ENCODE measurements at places on chromosomes 1 and 21. TPM values are rescaled to one million over a fixed set of nuclear protein-coding genes. Genes with fewer than 3 reads are reported as not detected.

DNA sequence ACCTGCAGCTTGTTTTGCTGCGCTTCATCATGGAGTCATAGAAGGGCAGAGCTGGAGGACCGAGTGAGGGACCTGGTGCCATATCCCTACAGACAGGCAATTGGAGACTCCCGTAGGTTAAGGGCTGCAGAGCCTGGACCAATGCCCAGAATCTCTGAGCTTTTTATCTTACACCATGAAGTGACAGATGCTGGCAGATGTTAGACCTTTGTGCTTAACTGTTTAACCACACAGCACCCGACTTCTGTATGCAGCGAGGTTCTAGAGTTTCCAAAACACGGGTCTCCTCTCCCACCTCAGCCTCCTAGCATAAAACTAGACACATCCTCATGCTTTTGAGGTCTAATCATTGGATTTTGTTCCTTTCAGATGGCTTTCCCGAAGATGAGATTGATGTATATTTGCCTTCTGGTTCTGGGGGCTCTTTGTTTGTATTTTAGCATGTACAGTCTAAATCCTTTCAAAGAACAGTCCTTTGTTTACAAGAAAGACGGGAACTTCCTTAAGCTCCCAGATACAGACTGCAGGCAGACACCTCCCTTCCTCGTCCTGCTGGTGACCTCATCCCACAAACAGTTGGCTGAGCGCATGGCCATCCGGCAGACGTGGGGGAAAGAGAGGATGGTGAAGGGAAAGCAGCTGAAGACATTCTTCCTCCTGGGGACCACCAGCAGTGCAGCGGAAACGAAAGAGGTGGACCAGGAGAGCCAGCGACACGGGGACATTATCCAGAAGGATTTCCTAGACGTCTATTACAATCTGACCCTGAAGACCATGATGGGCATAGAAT lies 47.6 kb downstream of the B3GALT5 start:
- no peaks in the 10 kb centered on the region for H3K27me3 ChIP-seq
- DNase-seq: no peak
- H3K27ac ChIP-seq: no peak overlapping the region
- no peaks in the 10 kb centered on the region for H3K36me3 ChIP-seq
- no peaks in the 10 kb centered on the region for H3K4me1 ChIP-seq

DNA sequence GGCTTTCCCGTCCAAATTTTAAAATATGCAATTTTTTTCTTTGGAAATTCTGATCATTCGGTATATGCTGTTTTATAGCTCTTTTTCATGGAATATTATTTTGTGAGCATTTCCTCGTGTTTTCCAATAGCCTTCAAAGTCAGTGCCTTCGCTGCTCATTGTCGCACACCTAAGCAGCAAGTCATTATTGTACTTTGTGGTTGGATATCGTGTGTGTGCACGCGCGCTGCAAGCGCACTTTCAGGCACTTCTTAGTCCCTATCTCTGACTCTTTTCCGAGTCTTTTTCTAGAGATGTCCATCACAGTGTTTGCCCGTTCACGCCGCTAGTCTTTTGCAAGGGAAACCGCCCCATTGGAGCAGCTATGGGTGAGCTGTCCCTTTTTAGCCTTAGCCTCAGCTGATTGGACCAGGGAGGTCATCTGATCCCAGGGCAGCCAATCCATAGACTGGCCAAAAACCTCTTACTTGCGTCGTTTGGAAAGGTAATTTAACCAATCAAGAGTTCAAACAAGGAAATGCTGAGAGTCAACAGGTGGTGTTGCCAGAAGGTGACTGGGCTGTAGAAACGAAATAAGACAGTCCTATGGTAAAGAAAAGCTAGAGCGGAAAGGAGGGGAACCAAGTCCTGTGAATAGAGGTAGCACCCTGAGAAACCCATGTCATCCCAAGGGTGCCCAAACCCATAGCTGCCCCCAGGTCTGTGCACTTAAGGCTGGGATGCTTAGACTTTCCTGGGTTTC lies 710 bp upstream of the HYI start:
- H3K36me3 ChIP-seq: no peaks in the 10 kb centered on the region
- H3K27ac ChIP-seq: peak overlapping the region; percentile 96
- H3K4me1 ChIP-seq: peaks cover 17% of the 10 kb centered on the region
- no peak for DNase-seq
- H3K27me3 ChIP-seq: no peaks in the 10 kb centered on the region
- H3K4me3 ChIP-seq: peak overlapping the region; percentile 49

GRCh38 chr1:9294910-9295636 lies 2.4 kb downstream of the SPSB1 start:
- peak overlapping the region; percentile 80 for H3K27ac ChIP-seq
- H3K27me3 ChIP-seq: no peaks in the 10 kb centered on the region
- H3K4me1 ChIP-seq: peaks cover 57% of the 10 kb centered on the region
- H3K36me3 ChIP-seq: no peaks in the 10 kb centered on the region

DNA sequence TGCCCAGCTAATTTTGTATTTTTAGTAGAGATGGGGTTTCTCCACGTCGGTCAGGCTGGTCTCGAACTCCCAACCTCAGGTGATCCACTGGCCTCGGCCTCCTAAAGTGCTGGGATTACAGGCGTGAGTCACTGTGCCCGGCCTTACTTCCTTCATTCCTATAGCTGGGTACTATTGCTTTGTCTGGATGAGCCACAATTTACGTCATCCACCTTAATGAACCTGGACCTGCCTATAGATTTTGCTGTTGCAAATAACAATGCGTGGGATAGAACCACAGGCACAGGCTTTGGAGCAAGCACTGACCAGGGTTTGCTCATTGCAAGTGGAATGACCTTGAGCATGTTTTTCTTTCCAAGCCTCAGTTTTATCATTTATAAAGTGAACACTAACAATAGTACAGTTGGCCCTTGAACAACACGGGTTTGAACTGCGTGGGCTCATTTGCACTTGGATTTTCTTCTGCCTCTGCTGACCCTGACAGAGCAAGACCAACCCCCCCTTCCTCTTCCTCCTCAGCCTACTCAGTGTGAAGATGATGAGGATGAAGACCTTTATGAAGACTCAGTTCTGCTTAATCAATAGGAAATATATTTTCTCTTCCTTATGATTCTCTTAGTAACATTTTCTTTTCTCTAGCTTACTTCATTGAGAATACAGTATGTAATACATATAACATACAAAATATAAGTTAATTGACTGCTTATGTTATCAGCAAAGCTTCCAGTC lies 33.3 kb upstream of the BECN2 start:
- no peak for DNase-seq
- no peak overlapping the region for H3K27ac ChIP-seq
- H3K4me1 ChIP-seq: no peaks in the 10 kb centered on the region
- H3K36me3 ChIP-seq: no peaks in the 10 kb centered on the region
- no peaks in the 10 kb centered on the region for H3K27me3 ChIP-seq

Gene MCOLN3
- total RNA-seq: 14.2 TPM

Gene BATF3
- total RNA-seq: 2.4 TPM

- peaks cover 29% of the 10 kb centered on the region for H3K4me1 ChIP-seq
- DNase-seq: no peak
- H3K27me3 ChIP-seq: peaks cover under 1% of the 10 kb centered on the region
- no peak overlapping the region for H3K4me3 ChIP-seq
- no peak overlapping the region for H3K27ac ChIP-seq
- H3K36me3 ChIP-seq: no peaks in the 10 kb centered on the region
Observed at GRCh38 chr1:41414716-41415306, 53.6 kb downstream of the FOXO6 start.

DNA sequence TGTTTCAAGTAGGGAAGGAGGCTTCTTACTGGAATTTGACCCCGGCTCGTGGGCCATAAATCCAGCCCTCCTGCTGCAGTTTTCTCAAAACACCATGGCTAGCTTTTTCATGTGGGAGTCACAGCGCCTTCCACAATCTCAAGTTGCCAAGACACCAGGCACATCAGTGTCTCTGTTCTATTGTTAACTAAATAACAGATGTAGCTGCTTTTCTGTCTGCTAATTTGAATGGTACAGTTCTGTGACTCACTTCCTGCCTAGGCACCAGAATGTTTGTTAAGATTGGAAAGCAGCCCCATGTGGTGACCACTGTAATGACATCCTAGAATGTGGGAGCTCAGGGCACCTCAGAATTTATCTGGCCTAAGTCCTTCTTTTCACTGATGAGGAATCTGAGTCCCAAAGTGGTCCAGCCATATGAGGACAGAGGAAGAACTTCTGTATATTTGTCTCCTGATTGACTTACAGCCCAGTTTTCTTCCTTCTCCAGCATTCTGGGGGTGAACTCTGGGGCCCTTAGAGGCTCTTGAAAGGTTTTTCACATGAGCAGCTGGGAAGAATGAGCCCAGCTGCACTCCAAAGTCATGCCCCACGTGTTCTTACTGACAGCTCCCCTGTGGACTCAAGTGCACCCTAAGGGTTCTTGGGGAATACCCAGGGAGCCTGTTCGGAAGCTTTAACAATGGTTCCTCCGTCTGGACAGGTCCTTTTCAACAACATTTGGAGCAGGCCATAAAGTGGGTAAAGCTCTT lies 27.5 kb downstream of the TRIM45 start:
- H3K4me1 ChIP-seq: no peaks in the 10 kb centered on the region
- H3K36me3 ChIP-seq: peaks cover 6% of the 10 kb centered on the region
- H3K27me3 ChIP-seq: no peaks in the 10 kb centered on the region
- H3K4me3 ChIP-seq: no peak overlapping the region
- H3K27ac ChIP-seq: no peak overlapping the region

Gene UTS2
- total RNA-seq: not detected

DNA sequence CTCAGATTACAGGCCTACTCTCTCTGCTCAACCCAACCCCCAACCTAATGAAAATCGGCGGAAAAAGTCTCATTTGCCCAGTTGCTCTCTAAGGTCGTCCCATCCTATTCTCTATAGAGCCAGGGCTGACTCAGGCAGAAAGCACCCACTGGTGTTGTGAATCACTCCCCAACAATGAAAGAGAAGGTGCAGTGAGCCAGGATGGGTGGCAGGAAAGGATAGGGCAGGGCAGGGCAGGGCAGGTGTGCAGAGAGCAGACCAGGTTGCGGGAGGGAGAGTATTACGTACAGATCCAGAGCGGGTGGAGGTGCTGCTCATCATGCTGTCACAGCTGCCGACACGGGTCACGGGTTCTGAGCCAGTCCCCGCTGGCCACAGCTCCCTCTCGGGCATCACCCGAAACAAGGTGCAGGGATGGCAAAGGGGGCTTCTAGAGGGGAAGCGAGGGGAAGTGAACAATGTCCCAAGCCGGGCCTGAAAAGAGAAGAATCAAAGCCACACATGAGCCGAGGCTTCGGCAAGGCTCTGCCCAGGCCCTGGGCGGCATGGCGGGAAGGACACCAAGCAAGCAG lies 5.3 kb downstream of the C1orf116 start:
- no peak overlapping the region for H3K27ac ChIP-seq
- DNase-seq: no peak
- H3K36me3 ChIP-seq: no peaks in the 10 kb centered on the region

Gene DHDDS
- 56.7 TPM for total RNA-seq

- H3K4me1 ChIP-seq: no peaks in the 10 kb centered on the region
- DNase-seq: no peak
Observed at GRCh38 chr1:18632783-18633421, 2.3 kb downstream of the PAX7 start.

DNA sequence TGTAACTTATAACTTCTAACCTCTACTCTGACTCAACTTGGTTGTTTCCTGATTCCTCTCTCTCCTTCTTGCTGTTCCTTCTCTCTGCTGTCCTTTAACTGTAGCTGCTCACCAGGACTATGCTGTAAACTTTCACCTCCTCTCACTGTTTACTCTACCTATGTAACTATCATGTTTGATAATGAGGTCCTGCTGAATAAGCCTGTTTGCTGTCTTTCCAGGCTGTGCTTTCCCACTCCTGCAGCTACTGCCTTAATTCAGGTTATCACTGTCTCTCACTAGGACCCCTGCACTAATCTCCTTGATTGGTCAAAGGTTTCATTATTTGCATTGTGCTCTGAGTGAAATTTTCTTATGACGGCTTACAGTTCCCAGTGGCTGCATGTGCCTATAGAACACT lies 633.9 kb upstream of the PTBP2 start:
- DNase-seq: no peak
- H3K36me3 ChIP-seq: no peaks in the 10 kb centered on the region
- H3K27ac ChIP-seq: no peak overlapping the region
- no peaks in the 10 kb centered on the region for H3K4me1 ChIP-seq

Gene RBP7
- total RNA-seq: 28.9 TPM

DNA sequence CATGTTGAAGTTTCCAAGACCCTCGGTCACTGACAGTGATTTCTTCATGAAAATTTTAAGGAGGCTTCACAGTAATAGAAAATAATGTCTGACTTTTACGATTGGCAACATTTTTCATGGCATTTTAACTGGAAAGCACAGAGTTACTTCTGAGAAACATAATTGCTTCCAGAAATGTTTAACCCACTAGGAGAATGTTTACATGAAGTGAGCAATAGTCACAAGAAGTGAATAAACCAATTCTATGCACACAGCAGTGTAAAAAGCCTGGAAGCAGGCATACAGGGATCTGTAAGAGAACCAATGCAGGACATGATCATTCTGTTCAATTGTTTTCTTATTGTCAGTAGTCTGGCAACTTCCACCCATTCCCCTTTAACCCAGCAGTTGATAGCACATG lies 316.2 kb upstream of the CXADR start:
- no peaks in the 10 kb centered on the region for H3K27me3 ChIP-seq
- no peaks in the 10 kb centered on the region for H3K4me1 ChIP-seq
- no peaks in the 10 kb centered on the region for H3K36me3 ChIP-seq
- DNase-seq: no peak
- no peak overlapping the region for H3K4me3 ChIP-seq

GRCh38 chr1:81466961-81467360 lies 333.8 kb upstream of the ADGRL2 start:
- DNase-seq: no peak
- no peaks in the 10 kb centered on the region for H3K4me1 ChIP-seq
- no peak overlapping the region for H3K27ac ChIP-seq
- no peaks in the 10 kb centered on the region for H3K36me3 ChIP-seq
- no peaks in the 10 kb centered on the region for H3K27me3 ChIP-seq

Gene ENAH
- 133 TPM for total RNA-seq

- no peak overlapping the region for H3K4me3 ChIP-seq
- no peaks in the 10 kb centered on the region for H3K27me3 ChIP-seq
- DNase-seq: no peak
- H3K4me1 ChIP-seq: no peaks in the 10 kb centered on the region
- H3K36me3 ChIP-seq: no peaks in the 10 kb centered on the region
Observed at GRCh38 chr1:228285661-228286504, 78.0 kb downstream of the OBSCN start.

Gene PDPN
- total RNA-seq: 0.28 TPM

Gene CLDN17
- total RNA-seq: not detected

Gene AMY1C
- not detected for total RNA-seq

GRCh38 chr1:111882986-111883560 lies 106.4 kb downstream of the KCND3 start:
- no peaks in the 10 kb centered on the region for H3K36me3 ChIP-seq
- H3K27me3 ChIP-seq: peaks cover 2% of the 10 kb centered on the region
- H3K4me3 ChIP-seq: no peak overlapping the region
- H3K4me1 ChIP-seq: no peaks in the 10 kb centered on the region

Gene PFDN2
- 98.6 TPM for total RNA-seq

GRCh38 chr1:84892705-84893618 lies at the start of gene LPAR3:
TSS of gene LPAR3 (minus strand) at chr1:84893206. CDS start at chr1:84866120, 27,086 bp downstream.
- H3K36me3 ChIP-seq: no peaks in the 10 kb centered on the region
- no peak for DNase-seq
- H3K4me3 ChIP-seq: peak within 1 kb of the TSS; percentile 40
- peaks cover 25% of the 10 kb centered on the region for H3K27me3 ChIP-seq
- no peak within 1 kb of the TSS for H3K27ac ChIP-seq

- H3K27ac ChIP-seq: peak overlapping the region; percentile 84
- peaks cover 95% of the 10 kb centered on the region for H3K4me1 ChIP-seq
- no peaks in the 10 kb centered on the region for H3K36me3 ChIP-seq
- DNase-seq: no peak
Observed at GRCh38 chr1:18938008-18938706, 18.3 kb downstream of the IFFO2 start.

GRCh38 chr1:227472772-227473171 lies 90.6 kb upstream of the ZNF678 start:
- H3K36me3 ChIP-seq: no peaks in the 10 kb centered on the region
- no peak overlapping the region for H3K4me3 ChIP-seq
- H3K27ac ChIP-seq: no peak overlapping the region
- H3K27me3 ChIP-seq: no peaks in the 10 kb centered on the region

Gene NBPF1
- total RNA-seq: 73.2 TPM

Measured in Panc1 (cell line).